A549 treated with DMSO at 1 μM for 4 hours (cell line): ENCODE measurements at places on chromosomes 7 and 10. TPM values are rescaled to one million over a fixed set of nuclear protein-coding genes. Genes with fewer than 3 reads are reported as not detected.

Gene ADCYAP1R1
- total RNA-seq: 0.02 to 0.13 TPM (median 0.08 TPM) in 5 replicates

Gene C7orf57
- total RNA-seq: 0.24 to 0.37 TPM (median 0.28 TPM) in 5 replicates

Gene EIF4EBP2
- 13.6 to 17.1 TPM (median 15.9 TPM) in 5 replicates for total RNA-seq

Gene GPRIN2
- 24.9 to 35.1 TPM (median 29.0 TPM) in 5 replicates for total RNA-seq

Gene RAMP3
- total RNA-seq: not detected in 5 replicates

Gene NEUROD6
- not detected in 5 replicates for total RNA-seq

Gene PNLIPRP3
- total RNA-seq: 0.03 TPM in 1 of 5 replicates, not detected in the others

Gene ZNF316
- 12.9 to 15.2 TPM (median 13.1 TPM) in 5 replicates for total RNA-seq

Gene TEX36
- total RNA-seq: not detected in 5 replicates

Gene FGFR2
- total RNA-seq: 0.36 to 0.52 TPM (median 0.45 TPM) in 5 replicates

Gene IFIT1B
- total RNA-seq: not detected in 5 replicates

Gene GRM3
- total RNA-seq: not detected in 5 replicates

Gene RNF133
- total RNA-seq: not detected in 5 replicates

Gene STEAP1
- total RNA-seq: 13.3 to 15.8 TPM (median 15.7 TPM) in 5 replicates

Gene HMX3
- total RNA-seq: not detected in 5 replicates

Gene ZCWPW1
- total RNA-seq: 1.2 to 1.8 TPM (median 1.5 TPM) in 5 replicates

Gene EPHB4
- 34.2 to 45.6 TPM (median 41.5 TPM) in 5 replicates for total RNA-seq

Gene TMEM176B
- total RNA-seq: 0.09 to 0.16 TPM in 2 of 5 replicates, not detected in the others

Gene FKBP6
- not detected in 5 replicates for total RNA-seq

Gene MICALL2
- 20.3 to 32.9 TPM (median 30.5 TPM) in 5 replicates for total RNA-seq

Gene OR13A1
- not detected in 5 replicates for total RNA-seq

Gene SLC39A12
- not detected in 5 replicates for total RNA-seq

Gene ASIC3
- 7.5 to 13.1 TPM (median 10.6 TPM) in 5 replicates for total RNA-seq

Gene GBX1
- total RNA-seq: 0.18 TPM in 1 of 5 replicates, not detected in the others

Gene CYP3A7
- total RNA-seq: not detected in 5 replicates

Gene SPDYE6
- total RNA-seq: not detected in 5 replicates

Gene CCDC136
- 1.8 to 3.0 TPM (median 2.5 TPM) in 5 replicates for total RNA-seq

Gene GDF10
- 0.06 to 0.15 TPM (median 0.12 TPM) in 5 replicates for total RNA-seq

Gene FBXL13
- 0.26 to 0.59 TPM (median 0.39 TPM) in 5 replicates for total RNA-seq

Gene UBE2H
- 62.0 to 88.8 TPM (median 77.2 TPM) in 5 replicates for total RNA-seq

Gene KNDC1
- total RNA-seq: 1.3 to 3.2 TPM (median 1.7 TPM) in 5 replicates

Gene UPK3BL1
- total RNA-seq: 10.2 to 17.4 TPM (median 14.0 TPM) in 5 replicates

Gene NACAD
- total RNA-seq: 0.11 to 0.34 TPM (median 0.18 TPM) in 5 replicates

Gene LDB1
- total RNA-seq: 32.9 to 44.4 TPM (median 40.0 TPM) in 5 replicates
